SIG-M5 (cell line): ENCODE measurements at places on chromosomes 3 and 15.

GRCh38 chr15:42694398-42694797, 42.5 kb downstream of the CDAN1 start:
- DNase-seq: no peak

DNA sequence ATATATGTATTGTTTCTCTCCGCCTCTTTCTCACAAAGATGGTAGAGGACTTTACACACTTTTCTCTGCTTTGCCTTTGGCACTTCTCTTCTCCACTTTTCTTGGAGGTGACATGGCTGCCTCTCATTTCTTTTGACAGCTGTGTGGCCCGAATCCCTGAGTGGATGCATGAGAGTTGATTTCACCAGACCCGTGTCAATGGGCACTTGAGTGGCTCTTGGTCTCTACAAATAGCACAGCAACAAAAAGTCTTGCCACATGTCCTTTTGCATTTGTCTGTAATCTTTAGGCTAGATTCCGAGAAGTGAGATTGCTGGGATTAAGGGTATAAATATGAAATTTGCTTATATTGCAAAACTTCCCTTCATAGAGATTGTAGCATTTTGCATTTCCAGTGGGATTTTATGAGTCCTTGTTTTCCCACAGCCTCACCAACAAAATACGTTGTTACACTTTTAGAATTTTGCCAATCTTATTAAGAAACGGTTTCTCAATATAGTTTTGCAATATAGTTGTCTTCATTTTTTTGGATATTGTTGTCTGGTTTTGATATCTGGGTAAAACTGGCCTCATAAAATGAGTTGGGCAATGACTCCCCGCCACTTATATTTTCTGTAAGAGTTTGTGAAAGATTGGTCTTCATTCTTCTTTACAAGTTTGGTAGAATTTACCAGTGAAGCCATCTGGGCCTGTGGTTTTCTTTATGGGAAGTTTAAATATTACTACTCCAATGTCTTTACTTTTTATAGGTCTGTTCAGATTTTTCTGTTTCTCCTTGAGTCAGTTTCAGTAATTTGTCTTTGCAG, 5.2 kb upstream of the TRPM1 start:
- DNase-seq: peak; percentile 53

GRCh38 chr3:183330881-183331280, 77.8 kb downstream of the B3GNT5 start:
- DNase-seq: no peak

DNA sequence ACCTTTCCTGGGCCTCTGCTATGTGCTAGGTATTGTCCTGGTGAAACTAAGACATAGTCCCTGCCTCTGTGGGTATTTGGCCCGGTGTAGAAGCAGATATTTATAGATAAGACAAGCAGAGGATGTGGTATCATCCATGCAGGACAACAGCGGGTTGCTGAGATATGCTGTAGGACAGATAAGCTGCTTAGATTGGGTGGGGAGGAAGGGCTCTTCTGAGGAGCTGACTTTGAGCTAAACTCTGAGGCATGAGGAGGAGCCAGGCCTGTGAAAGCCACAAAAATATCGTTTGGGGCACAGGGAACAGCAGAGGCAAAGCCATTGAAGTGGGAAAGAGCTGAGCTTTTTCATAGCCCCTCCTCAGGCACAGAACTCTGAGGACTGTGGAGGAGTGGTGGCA, 492.5 kb upstream of the CFAP20DC start:
- no peak for DNase-seq

DNA sequence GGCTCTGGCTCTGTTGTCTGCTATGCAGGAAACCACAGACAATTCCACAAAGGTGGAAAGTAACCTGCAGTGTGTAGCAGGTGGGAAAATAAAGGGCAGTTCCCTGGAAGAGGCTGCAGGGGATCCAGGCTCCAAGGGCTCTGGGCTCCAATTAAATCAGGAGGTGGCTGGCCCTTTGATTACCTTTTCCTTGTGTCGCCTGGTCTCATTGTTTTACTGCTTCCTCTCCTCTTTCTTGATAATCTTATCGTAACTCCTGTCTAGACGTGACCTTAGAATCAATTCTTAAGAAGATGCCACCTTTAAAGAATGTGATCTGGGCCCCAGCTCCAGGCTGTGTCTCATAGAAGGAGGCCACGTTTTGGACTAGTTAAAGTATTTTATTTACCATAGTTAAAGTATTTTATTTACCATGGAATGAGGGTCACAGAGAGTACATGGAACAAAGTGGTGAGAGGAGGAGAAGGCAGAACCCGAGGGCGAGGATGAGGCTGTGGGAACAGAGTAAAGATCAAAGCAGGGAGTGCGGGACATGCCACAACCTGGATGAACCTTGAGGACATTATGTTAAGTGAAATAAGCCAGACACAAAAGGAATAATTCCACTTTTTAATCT, 237.5 kb upstream of the STT3B start:
- no peak for DNase-seq

DNA sequence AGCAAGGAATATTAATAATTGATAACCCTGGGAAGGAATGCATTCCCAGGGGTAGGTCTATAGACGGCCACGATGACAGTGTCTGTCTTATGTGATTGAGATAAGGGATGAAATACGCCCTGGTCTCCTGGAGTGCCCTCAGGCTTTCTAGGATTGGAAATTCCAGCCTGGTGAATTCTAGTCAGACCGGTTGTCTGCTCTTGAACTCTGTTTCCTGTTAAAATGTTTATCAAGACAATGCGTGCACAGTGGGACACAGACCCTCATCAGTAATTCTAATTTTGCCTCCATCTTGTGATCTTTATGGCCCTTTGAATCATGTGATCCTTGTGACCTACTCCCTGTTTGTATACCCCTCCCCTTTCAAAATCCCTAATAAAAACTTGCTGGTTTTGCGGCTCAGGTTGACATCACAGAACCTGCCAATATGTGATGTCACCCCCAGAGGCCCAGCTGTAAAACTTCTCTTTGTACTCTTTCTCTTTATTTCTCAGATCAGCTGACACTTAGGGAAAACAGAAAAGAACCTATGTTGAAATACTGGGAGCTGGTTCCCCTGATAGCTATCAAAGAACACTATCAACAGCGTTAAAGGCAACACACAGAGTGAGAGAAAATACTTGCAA, 183.3 kb downstream of the PDE8A start:
- no peak for DNase-seq

GRCh38 chr15:65054333-65055200, 9.4 kb downstream of the SLC51B start:
- DNase-seq: no peak

GRCh38 chr3:108907194-108907593, 46.5 kb downstream of the GUCA1C start:
- DNase-seq: no peak

DNA sequence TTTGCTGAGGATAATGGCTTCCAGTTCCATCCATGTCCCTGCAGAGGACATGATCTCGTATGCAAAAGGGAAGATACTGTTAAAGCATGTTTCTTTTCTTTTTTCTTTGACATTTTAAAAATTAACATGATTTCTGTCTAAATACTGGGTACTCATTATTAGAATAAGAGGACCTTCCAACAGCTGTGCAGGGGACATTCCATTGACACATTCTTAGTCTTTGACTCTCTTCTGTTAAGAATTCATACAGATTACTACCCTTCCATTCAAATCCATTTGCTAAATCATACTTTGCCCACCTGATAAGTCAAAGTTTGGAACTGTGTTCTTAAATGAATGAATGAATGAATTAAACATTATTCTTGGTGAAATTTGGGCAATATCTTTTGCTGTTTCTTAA, 5.1 kb upstream of the CP start:
- no peak for DNase-seq

GRCh38 chr3:141485641-141486495, 959 bp upstream of the RASA2 start:
- DNase-seq: no peak

- no peak for DNase-seq
Observed at GRCh38 chr3:8761866-8762265, 7.5 kb downstream of the OXTR start.

DNA sequence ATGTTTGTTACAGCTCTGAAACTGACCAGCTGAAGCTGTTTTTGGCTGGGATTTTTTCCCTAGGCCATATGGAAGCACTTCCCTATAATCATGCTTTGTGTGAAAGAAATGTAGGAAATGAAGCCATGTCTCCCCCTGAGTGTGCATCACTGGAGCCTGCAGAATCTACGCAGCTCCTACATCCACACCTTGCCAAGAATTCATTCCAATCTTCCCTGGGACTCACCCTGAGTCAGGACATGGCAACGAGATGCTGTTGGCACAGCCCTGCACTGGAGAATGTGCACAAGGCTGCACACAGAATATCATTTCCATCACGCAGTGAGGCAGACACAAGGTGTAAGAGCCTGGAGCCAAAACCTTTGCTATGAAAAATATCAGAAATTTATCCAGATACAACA, 189.5 kb downstream of the ADAMTSL3 start:
- no peak for DNase-seq

DNA sequence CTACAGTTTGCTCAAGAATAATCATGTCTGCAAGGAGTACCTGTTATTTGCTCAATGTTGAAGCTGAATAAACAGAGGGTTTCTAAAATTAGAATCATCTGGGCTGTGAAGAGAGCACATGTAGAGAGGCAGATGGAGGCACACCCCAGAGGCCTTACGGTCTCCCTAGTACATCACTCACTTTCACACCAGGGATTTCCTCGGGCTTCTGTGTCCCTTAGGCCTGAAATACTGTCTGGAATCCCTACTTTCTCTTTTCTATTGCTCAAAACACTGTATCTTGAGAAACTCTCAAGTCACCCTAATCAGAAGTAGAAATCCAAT, 473.7 kb upstream of the ROBO2 start:
- no peak for DNase-seq

- DNase-seq: no peak
Observed at GRCh38 chr3:183500319-183500718, 55.2 kb downstream of the KLHL6 start.

DNA sequence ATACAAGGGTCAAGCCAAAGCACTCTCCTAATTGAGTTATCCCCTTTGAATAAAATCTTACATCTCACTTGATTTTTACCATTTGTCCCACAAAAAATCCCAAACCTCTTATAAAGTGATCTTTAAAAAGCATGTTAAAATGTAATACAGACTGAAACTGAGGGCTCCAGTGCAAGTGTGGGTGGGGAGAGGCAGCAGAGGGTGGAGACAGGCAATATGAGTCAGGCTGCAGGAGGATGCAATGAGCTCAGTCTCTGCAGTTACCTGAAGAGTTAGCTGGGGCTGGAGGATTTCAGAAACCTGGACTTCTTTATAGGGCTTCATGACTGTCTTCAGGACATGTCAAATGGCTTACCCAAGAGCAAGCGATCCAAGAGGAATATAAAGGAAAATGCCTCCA, 14.2 kb upstream of the COLQ start:
- DNase-seq: no peak

DNA sequence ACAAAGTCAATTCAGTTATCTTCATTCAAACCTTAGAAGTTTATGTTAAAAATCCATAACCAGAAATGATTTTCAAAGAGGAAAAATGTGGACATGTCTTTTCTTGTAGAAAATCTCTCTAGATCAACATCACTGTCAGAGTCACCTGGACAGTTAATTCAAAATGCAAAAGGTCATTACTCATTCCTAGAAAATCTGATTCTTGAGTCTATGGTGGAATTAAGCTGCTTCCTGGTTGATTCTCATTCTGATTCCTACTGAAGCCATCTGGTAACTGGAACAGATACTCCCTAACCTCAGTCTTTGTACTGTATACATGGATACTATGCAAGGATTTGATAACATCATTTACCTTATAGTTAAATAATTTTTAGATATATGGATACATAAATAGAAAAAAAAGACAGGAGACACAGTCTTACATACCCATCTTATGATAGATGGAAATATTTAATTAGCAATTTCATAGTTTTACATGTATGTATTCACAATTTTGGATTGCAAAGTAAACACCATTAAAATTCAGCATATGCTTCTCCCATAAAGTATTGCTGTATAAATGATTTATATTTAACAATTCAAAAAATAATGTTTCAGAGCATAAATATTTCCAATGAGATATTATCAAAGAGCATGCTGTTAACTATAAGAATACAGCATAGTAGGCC, 693.2 kb upstream of the CCDC54 start:
- no peak for DNase-seq

DNA sequence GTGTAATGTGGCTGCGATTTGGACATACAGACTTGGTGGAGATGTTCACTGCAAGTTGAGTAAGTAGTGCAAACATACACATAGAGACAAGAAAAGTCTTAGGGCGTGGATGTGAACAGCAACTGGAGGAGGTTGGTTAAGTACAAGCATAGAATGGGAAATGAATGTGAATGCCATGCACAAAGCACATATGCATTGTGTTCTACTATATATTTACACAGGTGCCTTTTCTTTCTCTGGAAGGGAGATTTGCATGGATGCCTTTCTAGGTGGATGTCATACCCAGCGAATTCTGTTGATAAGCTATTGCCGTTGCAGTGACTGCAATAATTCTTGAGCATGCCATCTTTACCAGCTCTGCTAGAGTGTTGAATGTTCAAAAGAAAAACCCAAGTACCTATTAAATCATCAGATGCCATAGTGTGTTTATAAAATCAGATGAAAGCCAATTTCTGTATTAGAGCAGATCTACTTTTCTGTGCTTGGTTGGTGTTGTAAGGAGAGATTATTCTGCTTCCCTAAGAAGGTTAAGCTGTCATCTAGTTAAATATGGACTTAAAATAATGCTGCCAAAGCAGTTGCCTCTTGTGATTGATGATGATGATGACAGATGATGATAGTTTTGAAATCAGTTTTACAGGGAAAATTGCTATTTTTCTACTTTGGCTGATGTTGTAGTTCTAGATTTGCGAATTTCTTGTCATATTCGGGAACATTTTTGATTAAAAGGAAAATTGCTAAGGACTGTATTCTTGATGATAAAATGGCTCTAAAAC, 148.4 kb downstream of the CNTN4 start:
- DNase-seq: no peak

- DNase-seq: no peak
Observed at GRCh38 chr3:76490064-76490463, 549.8 kb upstream of the ROBO2 start.

DNA sequence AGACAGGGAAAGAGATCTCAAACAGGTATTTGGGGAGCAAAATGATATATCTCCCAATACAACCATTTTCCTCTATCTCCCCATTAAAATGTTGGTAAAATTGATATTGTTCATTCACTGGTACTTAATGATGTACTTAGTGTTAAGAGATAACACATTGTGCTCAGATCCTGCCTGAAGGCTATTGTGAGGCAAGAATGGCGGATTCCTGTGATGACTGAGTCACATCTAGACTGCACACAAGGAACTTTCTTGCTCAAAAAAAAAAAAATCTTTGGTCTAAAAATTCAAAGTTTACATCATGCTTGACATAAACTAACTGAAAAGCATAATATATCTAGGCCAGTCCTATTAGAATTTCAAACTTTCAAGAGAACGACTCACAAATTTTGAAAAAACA, 171.1 kb upstream of the TTC14 start:
- DNase-seq: no peak

GRCh38 chr3:152309535-152310307, 41.0 kb downstream of the MBNL1 start:
- no peak for DNase-seq

DNA sequence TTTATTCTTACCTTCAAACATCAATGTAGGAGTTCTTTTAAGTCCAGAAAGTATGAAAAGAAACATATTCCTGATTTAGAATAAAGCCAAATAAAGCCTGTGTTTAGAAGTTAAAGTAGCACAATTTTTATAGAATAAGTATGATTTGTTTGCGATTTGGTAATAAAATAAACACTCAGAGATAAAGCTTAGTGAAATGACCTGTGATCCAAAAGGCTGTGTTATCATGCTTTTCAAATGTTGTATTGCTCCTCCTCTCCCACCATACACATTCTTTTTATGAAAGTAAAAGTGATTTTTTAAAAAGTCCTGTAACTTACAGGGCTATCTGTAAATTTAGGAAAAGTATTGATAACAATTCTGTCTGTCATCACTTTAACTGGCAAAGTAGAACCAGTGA, 138.6 kb upstream of the CGNL1 start:
- no peak for DNase-seq
